ENCODE measurements at places on chromosomes 11 and 22. TPM values are rescaled to one million over a fixed set of nuclear protein-coding genes. Genes with fewer than 3 reads are reported as not detected.

Gene GLYATL2
- not detected for total RNA-seq

Gene CHRNA10
- 0.33 TPM for total RNA-seq

Gene C11orf54
- total RNA-seq = 13.3 TPM

Gene KCTD21
- total RNA-seq = 10.7 TPM

Gene LRRC56
- total RNA-seq = 0.46 TPM

Gene APOBEC3H
- total RNA-seq = not detected

Gene RAG1
- total RNA-seq = 1.1 TPM

Gene TRPM5
- total RNA-seq = not detected

Gene PKNOX2
- total RNA-seq = not detected

Gene MISFA
- 0.28 TPM for total RNA-seq
